ENCODE measurements at places on chromosomes 12 and 14.

GRCh38 chr14:57833323-57833722 lies 32.6 kb downstream of the SLC35F4 start:
- peak; percentile 91 for DNase-seq

DNA sequence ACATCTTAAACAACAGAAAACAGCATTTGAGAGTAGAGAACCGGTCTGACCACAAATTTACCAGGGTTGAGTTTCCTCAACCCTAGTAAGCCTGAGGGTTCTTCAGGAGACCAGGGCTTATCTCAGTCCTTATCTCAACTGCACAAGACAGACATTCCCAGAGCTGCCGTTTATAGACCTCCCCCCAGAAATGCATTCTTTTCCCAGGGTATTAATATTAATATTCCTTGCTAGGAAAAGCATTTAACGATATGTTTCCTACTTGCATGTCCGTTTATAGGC lies 12.3 kb downstream of the TMEM117 start:
- no peak for DNase-seq

DNA sequence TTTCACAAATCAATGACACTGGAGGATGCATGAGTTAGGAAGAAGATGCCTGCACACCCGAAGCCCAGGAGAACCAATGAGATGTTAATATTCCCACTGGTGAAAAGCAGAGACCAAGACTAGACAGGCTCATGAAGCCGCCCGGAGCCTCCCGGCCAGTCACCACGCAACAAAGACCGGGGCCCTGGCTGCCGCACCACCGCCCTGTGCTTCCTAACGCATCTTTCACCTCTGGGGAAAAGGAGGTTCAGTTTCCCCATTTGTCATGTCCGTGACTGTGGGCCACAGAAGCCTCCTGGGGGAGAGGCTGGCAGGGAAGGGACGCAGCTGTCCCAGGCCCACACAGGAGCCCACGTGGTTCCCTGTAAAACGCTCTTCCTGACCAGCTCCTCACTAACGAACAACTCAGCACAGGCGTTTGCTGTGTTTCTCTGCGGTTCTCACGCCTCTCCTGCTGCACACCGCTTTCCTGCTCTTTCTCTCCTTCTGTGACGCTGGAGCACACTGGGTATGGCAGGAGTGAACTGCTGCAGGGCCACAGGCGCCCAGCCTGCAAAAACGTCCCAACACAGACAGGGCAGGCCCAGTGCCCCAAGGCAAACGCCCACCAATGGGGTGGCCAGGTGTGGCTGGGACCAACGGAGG lies 10.8 kb downstream of the RIMBP2 start:
- no peak for DNase-seq

DNA sequence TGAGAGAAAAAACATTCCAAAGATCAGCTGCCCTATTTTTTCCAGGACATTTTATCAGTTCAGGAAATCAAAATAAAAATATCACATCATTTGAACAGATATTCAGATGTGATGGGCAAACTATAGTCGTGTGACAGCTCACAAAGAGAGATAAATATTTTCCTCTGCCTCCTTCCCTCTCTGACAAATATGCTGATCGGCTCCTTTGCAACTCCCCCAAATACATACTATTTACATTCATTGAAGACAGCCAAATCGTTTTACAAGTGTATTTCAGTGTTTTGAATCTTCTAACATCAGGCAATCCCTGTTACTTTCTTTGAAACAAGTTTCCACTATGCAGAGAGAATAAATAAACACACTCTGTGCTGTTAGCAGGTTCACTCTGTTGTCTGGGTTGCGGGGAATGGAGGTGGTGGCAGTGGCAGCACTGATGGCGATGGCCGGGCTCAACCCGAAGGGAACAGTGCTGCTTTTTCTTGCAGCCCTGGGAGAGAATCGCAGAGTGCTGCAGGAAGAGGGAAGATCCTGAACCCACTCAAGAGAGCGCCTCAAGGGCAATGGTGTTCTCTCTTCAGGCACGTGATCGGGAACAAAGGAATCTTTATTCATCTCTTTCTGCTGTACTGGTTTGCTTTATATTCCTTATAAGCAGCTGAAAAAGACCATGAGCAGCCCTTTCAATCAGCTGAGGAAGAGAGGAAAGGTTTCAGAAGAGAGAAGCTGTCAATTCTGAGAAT lies 142.5 kb downstream of the PHLDA1 start:
- peak; percentile 11 for DNase-seq

- no peak for DNase-seq
Observed at GRCh38 chr12:67151886-67152285, 117.3 kb upstream of the CAND1 start.

GRCh38 chr12:50981319-50982239 lies 29.2 kb downstream of the HIGD1C start:
- no peak for DNase-seq

DNA sequence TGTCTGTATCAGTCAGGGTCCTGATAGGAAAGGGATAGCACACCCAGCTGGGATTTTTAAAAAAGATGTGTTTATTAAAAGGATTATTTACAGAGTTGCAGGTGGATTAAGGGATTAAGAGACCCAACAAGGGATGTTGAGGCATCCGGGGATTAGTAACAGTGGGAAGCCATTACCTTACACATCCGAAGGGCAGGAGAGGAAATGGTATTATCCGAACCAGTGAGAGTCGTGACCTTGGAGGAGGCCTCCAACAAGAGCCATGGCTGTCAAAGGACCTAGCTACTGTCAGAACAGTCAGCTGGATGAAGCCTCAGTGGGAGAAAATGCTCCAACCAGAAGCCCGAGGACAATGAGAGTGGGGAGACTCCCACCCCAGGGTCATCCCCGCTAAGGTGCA lies 146.3 kb upstream of the KRAS start:
- DNase-seq: no peak

DNA sequence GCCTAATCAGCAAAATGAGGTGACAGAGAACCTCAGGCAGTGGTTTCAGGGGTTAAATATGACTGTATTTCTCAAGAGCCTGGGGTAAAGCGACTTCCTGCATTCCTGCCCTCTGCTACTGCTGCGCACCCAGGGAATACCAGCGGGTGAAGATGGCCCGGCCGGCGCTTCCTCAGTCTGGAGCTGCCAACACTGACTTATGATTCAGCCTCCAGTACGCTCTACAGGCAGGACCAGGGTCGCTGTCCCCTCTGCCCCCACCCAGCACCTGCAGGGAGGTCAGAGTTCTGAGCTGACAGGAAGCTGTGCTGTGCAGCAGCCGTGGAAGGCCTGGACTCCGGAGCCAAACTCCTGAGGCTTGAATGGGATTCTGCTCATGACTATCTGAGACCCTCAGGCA lies 127.9 kb downstream of the PIWIL1 start:
- DNase-seq: no peak

GRCh38 chr12:77324763-77325468 lies 259.5 kb upstream of the E2F7 start:
- peak; percentile 70 for DNase-seq

- DNase-seq: peak; percentile 13
Observed at GRCh38 chr12:108907839-108908351, 28.0 kb downstream of the DAO start.

DNA sequence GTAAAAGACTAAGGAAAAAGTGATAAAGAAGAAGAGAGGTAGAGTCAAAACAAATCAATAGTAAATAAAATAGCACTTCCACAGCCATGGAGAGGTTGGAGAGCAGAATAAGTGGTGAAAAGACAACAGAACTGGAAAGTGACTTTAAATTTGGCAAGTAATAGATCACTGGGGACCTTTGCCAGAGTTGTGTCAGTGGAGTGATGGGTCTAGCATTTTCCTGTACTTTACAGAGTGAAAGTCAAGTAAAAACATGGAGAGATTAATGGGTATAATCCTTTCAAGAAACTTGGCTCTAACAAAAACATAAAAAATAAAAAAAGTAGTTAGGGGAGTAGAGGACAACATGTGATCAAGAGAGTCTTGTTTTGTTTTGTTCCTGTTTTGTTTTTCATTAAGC lies 502.2 kb upstream of the RPL10L start:
- DNase-seq: no peak

- DNase-seq: peak; percentile 33
Observed at GRCh38 chr14:31291210-31291609, 83.6 kb upstream of the HECTD1 start.

- peak; percentile 4 for DNase-seq
Observed at GRCh38 chr12:85405781-85406522, 125.9 kb downstream of the ALX1 start.

DNA sequence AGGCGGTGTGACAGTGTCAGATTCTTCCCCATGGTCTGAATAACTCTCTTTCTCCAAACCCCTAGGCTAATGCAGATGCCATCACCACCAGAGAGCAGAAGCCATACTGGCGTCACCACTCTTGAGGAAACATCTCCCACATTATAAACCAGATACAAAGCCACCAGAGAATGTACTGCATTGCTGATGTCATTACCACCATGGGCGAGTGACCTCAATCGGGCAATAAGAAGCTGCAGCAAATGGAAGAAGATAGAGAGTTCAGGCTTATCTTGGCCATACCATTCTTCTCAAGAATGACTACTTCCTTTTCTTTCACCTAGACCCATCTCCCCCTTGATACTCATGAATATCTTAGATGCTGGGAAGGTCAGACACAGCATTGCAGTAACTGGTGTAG lies 1157.2 kb downstream of the TMEM121 start:
- no peak for DNase-seq

- no peak for DNase-seq
Observed at GRCh38 chr14:68652433-68652690, 140.5 kb downstream of the ZFP36L1 start.

DNA sequence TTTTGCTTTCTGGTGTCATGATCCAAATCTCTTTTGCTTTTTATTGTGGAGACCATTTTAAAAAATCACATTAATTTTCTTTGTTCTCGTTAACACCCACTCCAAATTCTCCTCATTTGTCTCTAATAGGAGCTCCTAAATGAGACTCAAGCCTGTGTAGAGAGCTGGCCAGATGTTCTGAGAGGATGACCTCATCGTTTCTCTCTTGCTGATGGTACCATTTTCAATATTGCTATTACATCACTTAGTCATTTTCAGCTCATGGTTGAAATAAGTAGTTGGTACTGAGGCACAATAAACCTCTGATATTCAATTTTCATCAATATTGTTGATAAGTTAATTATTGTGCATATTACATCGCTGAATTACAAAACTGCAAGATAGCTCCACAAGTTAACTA lies 31.5 kb downstream of the SPTB start:
- no peak for DNase-seq

DNA sequence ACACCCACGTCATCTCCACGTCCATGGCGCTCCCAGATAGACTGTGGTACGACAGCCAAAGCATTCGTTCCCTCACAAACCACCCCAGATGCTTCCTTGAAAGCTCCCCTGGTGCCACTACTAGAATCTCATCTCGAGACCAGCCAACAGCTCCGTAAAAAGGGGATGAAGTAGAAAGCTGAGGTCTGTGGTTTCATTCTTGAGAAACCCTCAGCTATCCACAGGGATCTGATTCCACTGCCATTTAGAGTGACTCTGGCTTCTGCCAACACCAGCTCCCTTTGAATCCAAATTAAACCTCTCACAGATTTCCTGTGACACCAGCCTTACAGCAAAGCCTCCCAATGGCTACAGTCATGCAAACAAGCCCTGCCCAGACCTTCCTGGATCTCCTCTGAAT lies 18.5 kb upstream of the FOXN3 start:
- DNase-seq: no peak

- no peak for DNase-seq
Observed at GRCh38 chr12:112932485-112933128, 5.7 kb upstream of the OAS3 start.
